Activated effector memory CD4-positive, alpha-beta T cell treated with Interleukin-2 at 50 U/mL for 16 hours (primary cell): ENCODE measurements at places on chromosomes 3 and 15.
A peak's percentile ranks its signal among the peaks of the same experiment; 100 is the strongest.

DNA sequence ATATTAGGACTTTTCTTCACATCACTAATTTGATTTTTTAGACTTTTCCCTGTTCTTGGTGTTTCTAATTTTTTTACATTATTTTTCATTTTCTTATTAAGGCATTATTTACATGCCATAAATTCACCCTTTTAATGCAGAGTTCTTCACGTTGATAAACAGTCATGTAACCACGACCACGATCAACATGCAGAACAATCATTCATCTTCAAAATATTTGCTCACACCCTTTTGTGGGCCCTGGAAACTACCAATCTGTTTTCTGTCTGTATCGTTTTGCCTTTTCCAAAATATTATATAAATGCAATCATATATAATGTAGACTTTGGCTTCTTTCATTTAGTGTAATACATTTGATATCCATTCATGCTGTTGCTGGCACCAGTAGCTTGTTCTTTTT is 48.7 kb downstream of the ARRDC4 start:
- DNase-seq: no peak

DNA sequence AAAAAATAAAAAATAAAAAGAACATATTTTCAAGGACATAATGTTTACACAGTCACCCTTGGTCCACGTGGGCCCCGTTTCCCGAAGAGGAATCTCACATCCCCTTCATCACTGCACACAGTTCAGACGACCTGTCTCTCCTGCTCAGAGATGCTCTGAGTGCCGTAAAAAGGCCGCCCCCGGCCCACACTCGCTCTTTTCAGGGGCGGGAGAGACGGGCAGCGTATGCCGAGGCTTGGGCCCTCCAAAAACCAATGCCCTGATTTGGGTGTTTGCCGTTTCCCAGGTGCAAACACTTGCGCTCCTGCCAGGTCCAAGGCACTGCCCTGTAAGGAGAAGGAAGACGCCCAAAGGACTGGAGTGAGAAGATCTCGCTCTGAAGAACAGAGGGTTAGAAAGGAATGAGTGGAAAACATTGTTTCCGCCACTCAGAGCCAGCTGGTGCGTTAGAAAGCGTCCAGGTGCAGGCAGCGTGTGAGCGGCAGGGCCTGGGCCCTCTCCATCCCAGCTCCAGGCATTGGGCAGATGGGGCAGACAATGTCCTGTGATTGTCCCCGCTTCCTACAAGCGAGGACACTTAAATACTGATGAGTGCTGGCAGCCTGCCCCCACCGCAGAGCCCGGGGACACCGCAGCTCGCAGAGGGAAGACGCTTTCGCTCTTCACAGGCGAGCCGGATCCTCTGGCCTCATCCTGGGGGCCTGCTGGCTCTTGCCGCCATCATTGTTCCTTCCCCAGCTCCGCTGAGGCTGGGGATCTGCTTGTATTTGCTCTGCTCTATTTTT is 53.2 kb downstream of the NIPA2 start:
- DNase-seq: no peak

- no peak for DNase-seq
These were observed 23.7 kb downstream of the PDE8A start for GRCh38 chr15:85005319-85005718.

- no peak for DNase-seq
These were observed 9.8 kb downstream of the HES1 start for GRCh38 chr3:194145702-194146101.

DNA sequence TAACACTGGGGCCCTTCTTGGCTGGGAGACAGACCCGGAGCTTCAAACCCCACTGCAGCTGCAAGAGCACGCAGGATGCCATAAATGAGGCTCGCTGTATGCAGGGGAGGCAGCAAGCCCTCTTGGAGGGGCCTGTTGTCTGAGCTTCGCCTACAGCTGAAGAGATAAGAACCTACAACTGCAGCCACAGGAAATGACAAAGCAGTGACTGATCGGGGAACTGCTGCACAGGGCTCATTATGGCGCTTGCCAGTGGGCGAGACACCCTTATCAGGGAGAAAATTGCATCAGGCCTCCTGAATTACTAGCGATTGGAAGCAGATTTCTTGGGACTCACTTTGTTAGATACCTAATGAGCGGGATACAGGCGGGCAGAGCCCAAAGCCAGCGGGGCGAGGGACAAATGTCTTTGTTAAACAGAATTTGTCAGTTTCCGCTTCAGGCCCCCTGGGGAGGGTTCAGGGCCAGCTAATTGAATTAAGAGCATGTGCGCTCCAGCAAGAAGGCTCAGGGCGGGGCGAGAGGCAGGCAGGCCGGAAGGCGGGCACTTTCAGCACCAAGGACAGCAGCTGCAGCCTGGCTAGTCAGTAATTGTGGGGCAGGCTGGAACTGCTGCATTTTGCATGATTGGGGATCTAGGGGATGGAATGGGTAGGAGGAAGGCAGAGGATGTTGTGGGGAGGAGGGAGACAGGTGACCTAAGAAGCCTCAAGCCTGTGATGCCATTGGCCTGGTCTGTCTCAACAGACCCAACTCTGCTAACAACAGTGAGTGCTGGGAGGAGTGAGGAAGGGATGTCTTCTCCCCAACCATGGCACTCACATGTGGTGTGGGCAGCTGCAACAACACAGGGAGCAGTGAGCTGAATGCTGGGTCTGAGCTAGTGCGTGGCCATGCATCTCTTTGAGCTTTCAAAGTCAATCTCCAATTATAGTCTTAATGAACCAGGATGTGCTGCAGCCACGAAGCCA is 55.3 kb downstream of the CCDC33 start:
- peak; percentile 34 for DNase-seq

GRCh38 chr3:179068779-179069530 is 2.7 kb downstream of the ZMAT3 start:
- peak; percentile 8 for DNase-seq

DNA sequence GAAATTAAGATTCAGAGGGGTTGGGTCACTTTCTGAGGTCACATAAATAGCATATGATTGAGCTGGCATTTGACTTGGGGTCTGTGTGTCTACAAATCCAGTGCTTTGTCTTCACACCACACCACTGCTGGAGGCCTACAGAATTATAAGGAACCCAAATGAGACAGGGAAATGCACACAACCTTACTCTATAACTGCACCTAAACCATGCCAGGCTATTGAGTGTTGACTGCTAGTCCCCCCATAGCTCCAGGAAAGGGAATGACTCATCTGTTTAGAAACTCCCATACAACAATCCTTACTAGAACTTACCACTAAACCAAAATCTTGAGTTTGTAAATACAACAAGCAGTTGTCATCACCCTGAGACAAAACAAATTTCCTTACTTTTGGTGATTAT is 16.9 kb upstream of the TSC22D2 start:
- no peak for DNase-seq

DNA sequence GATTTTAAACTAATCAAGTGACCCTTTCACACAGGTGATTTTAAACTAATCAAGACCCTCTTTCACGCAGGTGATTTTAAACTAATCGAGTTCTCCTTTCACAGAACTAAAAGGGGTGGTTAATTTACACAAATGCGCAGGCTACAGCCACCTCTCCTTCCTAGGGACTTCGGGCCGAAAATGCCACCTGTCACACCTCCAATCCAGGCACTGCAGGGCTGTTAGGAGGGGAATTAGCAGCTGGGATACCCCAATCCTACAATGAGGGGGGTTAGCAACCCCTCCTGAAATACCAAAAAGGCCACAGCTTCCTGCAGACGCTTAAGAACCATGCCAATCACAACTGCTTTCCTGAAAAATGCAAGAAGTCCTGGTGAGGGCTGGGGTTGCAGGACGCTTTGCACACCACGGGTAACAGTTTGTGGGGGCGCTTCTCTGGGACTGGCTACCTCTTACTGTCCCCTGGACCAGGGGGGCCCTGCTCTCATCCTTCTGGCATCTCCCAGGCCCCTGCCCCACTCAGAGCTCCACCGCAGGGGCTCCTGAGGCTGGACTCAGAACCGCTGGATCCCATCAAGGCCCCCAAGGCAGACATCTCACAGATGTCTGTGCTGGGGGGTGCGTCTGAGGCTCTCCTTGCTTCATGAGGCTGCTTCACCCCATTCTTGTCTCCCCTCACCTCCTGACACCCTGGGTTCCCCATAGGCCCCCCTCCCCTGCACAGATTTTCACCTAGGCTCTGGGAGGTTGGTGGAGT is 145.9 kb downstream of the OR4M2 start:
- no peak for DNase-seq

DNA sequence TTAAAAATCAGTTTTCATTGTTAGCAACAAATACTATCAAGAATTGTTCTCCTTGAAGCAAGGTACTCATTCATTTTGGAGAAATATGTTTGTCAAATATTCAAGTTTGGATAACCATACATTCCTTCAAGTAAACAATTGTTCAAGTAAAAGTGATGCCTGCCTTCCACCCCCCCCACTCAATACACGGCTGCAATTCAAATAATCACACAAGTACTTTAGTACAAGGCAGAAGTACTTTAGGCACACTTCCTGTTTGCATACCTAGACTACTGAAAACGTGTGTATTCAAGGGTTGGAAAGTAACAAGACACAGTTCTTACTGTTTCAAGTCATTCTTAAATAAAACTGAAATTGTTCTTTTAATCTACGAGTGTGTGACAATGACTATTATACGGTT is 45.4 kb downstream of the TJP1 start:
- no peak for DNase-seq

- DNase-seq: no peak
These were observed 23.8 kb upstream of the POLG start for GRCh38 chr15:89358435-89358754.

- no peak for DNase-seq
These were observed 17.8 kb downstream of the GCSAM start for GRCh38 chr3:112115161-112115739.
